ENCODE measurements at places on chromosomes 3 and 15. TPM values are rescaled to one million over a fixed set of nuclear protein-coding genes. Genes with fewer than 3 reads are reported as not detected.

Gene DMXL2
- 15.1 TPM for total RNA-seq

Gene MYRIP
- under 0.01 TPM for total RNA-seq

Gene TRIM42
- not detected for total RNA-seq

Gene C2CD4A
- total RNA-seq = not detected

Gene PRSS50
- total RNA-seq = not detected

Gene AGTR1
- total RNA-seq = 1.9 TPM

Gene TMEM108
- 0.12 TPM for total RNA-seq

Gene ITGB5
- 339 TPM for total RNA-seq

Gene FOXB1
- total RNA-seq = not detected

Gene TMF1
- 30.3 TPM for total RNA-seq

Gene ZCWPW2
- 0.82 TPM for total RNA-seq

Gene GOLGA6L26
- not detected for total RNA-seq

Gene CFAP20DC
- total RNA-seq = 0.82 TPM

Gene FGD5
- 1.3 TPM for total RNA-seq

Gene ACKR2
- 0.15 TPM for total RNA-seq

Gene ZNF385D
- 0.08 TPM for total RNA-seq

Gene DET1
- 4.2 TPM for total RNA-seq

Gene ITIH1
- total RNA-seq = not detected

All from smooth muscle cell of the coronary artery (primary cell).